Stimulated activated CD8-positive, alpha-beta memory T cell treated with anti-CD3 and anti-CD28 coated beads, Interleukin-15, amount 100 ng/mL, for 1 hour (primary cell): ENCODE measurements at places on chromosomes 3 and 15.

DNA sequence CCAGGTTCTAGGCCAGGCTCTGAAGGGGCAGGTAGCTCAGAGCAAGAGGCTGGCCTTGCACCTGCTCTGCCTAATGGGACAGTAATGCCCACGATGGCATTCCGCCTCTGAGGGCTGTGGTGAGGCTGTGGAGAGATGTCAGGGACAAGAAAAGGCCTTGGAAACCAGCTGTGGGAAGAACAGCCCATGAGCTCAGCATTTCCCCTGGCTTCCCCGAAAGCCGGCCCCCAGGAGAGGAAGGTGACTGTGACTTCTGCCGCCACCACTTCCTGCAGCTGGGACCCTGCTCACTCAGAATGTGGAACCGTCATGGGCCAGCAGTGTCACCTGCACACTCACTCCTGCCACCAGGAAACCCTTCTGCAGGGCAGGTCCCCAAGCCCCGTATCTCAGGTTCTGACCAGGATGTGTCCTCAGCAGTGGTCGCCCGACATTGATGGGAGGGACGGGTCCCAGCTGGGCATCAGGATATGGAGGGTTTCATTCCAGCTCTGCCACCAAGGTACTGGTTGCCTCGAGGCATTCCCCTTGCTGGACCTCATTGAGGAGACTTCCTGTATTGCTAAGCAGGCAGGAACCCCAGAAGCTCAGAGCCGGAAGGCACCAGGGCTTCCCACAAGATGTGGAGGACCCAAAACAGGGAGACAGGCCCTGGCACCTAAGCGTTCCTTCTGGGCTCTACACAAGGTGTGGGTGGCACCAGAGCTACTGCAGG is 30.7 kb downstream of the SEMA7A start:
- DNase-seq, result peak; percentile 48

DNA sequence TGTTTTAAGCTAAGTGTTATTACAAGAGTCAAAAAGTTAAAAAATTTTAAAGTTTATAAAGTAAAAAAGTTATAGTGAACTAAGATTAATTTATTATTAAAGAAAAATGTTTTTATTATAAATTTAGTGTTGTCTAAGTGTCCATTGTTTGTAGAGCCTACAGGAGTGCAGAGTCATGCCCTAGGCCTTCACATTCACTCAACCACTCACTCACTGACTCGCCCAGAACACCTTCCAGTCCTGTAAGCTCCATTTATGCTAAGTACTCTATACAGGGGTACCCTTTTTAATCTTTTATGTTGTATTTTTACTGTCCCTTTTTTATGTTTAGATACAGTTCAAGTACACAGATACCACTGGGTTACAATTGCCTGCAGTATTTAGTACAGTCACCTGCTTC is 37.2 kb downstream of the EEFSEC start:
- no peak for DNase-seq

GRCh38 chr3:143146486-143147274 is 27.1 kb downstream of the CHST2 start:
- no peak for DNase-seq

DNA sequence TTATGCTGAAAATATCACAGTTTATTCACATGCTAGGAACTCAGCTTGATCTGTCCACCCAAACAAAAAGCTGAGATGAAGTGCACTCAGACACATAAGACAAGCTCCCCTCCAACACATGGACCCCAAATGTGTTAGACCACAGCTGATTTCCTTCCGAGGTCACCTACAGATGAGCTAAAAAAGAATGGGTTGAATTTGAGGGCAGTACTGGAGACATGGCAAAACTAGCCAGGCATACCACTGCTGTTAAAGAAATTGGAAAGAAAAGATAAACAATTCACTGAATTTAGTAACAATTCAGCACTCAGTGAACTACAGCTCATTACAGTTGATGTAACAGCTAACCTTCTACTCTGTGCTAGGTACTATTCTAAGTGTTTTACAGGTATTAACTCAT is 15.5 kb downstream of the PARP9 start:
- no peak for DNase-seq

DNA sequence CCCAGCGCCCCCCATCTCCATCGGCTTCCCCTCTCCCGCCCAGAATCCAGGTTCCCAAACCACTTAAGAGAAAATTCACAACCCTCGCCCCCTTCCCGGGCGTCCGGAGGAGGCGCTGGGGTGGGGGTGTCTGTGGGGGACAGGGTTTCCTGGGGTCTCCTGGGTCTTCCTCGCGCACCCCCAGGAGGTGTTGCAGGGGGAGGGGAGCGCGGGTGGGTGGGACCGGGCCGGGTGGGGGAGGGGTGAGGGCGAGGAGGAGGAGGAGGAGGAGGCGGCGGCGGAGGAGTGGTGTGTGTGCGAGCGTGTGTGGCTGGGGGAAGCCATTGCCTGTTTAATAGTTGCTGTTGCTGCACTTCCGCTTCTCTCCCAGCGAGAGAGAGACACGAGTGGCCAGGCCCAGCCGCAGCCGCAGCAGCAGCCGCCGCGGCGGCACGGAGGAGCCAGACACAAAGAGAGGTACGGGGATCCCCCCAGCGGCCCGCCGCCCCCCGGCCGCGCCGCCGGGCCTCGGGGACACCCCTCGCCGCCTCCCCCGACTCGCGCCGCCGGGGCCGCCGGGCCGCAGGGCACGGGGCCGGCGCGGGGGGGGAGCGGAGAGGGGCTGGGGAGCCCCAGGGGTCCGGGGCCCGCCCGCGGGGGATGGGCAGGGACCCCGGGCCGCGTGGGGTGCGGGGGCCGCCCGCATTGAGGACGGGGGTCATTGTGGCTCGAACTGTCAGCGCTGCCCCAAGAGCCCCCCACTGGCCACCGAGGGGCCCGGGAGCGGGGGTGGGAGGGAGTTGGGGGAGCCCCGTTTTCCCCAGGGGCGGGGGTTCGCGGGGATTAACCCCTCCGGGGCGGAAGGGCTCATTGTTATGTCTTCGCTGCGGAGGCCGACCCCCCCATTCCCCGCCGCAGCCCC is at the start of gene UBE2E1:
Gene UBE2E1, plus strand, starts transcription at position 323 of the 901 bp plus-strand sequence. CDS start 1,315 bp downstream, outside the sequence.
- DNase-seq, result peak; percentile 35

DNA sequence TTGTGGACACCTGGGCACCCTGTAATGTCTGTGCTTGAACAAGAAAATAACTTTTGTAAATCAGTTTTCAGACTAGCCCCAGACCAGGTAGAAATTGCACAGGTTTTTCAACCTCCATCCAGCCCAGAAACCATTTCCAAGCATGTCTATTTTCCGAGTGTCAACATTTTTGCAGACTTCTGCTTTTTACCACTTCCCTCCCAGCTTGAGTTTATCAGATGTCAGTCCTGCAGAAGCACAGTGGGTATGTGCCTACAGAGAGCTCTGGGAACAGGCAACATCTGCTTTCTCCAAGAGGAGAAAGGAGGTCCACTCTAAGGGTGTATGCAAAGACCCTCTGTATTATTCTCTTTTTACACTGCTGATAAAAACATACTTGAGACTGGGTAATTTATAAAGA is 83.9 kb downstream of the LRRK1 start:
- DNase-seq, result no peak

DNA sequence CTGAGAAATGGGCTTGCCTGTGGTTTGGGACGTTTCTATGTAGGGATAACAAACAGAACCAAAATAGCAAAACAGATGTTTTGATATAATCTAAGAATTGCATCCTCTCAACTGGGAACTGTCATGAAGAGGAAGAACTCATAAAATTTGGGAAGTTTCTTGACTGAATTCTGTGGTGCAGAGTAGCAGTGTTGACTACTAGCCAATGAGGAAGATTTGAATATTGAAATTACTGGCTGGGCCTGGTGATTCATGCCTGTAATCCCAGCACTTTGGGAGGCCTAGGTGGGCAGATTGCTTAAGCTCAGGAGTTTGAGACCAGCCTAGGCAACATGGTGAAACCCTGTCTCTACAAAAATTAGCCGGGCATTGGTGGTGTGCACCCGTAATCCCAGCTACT is 42.2 kb downstream of the ZNF609 start:
- no peak for DNase-seq

DNA sequence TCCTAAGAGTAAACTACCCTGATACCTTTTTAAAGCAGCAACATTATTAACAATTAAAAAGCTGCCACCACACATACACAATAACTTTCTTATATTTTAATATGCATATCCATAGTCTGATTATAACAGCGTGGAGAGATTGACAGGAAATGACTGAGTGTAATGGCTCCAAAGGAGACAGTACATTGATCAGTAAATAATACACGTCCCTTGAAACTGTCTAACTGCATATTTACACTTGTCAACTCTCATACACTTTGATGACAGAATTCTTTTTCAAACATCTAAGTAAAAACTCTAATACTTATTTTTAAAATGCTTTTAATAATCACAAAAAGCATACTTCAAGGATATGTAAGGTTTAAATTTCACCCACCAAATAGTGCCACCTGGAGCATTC is 99.5 kb downstream of the FOXP1 start:
- DNase-seq, result no peak

GRCh38 chr3:141091426-141091825 is 40.3 kb downstream of the SPSB4 start:
- no peak for DNase-seq

- DNase-seq, result no peak
Observed at GRCh38 chr3:131282379-131282778, 99.2 kb upstream of the NUDT16 start.

GRCh38 chr3:46393554-46394434 is 13.1 kb downstream of the CCR5AS start:
- no peak for DNase-seq

- DNase-seq, result no peak
Observed at GRCh38 chr3:108485146-108485545, 25.2 kb downstream of the MYH15 start.

DNA sequence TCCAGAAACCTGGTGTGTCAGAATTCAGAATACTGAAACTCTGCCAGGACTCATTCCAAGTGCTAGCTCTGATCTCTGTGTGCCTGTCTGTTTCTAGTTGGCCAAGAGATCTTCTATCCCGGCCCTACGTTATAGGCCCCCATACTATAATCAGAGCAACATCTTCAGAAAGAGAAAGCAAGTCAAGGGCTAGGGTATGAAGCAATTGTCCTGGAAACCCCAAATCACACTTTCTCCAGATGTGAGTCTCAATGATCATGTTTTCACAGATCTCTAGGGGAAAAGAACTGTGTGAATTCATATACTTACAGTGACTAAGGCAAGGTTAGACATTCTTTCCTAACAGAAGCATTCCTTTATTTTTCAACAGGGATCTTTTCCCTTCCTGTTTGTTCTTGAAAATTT is 309.7 kb downstream of the SLC9A9 start:
- no peak for DNase-seq

DNA sequence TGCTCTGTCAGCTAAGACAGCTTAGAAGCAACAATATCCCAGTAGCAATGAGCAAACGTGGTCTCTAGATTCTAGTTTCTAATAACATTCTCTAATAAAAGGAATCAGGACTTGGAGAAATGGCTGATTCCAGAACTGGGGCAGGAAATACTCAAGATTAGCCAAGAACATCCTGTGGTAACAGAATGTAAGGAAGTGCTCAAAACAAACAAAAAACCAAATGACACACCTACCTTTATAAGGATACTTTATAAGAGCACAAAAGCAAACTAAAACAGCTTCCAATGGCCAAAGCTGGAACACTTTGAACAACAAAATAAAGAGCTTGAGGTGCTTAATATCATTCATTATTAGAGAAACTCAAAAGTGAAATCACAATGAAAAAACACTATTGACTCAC is 33.1 kb upstream of the EIF5A2 start:
- DNase-seq, result no peak

DNA sequence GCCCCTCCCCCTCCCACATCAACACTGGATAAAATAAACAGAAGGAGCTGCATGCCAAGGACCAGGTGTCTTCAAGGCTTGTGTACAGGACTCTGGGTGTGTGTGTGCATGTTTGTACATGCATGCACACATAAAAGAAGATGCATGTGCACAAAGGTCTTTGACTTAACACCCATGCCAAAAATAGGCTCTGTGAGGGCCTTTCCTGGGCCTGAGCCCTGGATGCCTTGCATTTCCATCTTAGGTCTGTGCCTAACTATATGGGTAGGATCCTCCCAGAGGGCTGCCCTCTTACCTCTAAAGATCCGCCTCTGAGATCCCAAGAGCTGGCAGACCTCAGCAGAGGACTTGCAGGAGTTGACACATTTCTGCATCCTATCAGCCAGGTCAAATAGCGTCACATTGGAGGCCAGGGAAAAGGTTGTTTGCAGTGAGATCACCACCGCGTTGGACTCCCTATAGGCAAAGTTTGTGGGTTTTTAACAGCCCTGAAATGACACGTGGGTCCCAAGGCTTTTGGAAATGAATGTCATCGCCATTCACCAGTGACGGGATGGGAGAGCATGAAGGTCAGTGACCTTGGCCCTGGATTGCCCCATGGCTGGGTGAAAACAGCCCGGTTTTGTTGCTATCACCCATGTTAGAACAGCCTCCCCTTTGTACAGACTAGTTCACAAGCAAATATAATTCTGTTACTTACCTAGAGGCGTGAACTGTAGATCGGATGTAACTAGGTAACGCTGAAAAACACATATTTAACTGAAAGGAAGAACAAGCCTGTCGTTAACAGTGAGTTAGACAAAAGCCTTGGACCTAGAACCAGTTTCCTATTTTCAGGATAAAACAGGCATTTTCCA is 54.0 kb downstream of the HEG1 start:
- no peak for DNase-seq

- DNase-seq, result no peak
Observed at GRCh38 chr3:57961177-57961827, 46.9 kb upstream of the FLNB start.

DNA sequence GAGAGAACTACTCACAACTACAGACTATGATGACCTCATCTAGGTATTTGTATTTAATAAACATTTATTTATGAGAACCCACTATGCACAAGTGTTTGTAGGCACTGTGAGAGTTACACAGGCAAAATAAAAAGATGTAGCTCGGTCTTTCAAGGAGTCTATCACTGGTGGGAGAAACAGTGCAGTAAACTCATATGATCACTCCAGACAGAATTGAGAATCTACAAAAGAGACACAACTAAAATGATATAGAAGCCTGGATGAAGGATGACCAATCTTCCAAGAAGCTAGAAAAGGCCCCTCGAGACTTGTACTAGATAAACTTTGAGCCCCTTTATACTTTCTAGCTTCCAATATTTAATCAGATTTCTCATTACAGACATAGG is 70.2 kb upstream of the ZBTB20 start:
- no peak for DNase-seq

DNA sequence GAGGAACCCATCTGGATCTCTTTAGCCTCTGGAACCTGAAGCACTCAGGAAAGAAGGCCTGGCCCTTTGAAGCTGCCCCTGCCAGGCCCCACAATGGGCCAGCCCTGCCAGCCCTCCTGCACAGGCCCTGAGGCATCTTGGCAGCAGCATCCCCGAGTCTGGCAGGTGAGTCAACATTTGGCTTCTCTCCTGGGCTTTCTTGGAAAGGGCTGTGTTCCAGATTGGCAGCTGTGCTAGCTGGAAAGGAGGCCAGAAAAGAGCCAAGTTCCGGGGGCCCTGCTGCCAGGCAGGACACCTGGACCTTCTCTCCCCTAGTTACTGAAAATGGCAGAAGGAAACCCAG is 187.2 kb downstream of the SHQ1 start:
- no peak for DNase-seq

GRCh38 chr3:172341482-172342059 is 106.7 kb downstream of the GHSR start:
- DNase-seq, result no peak

- no peak for DNase-seq
Observed at GRCh38 chr15:68427963-68428362, 4.0 kb downstream of the ITGA11 start.

- DNase-seq, result no peak
Observed at GRCh38 chr3:132232231-132232792, 84.9 kb upstream of the ACP3 start.
